Fibroblast of lung (primary cell): ENCODE measurements at places on chromosomes 13 and 19.

GRCh38 chr13:62910541-62911060 lies 1495.0 kb upstream of the PCDH20 start:
- no peak for DNase-seq

- peak; percentile 30 for DNase-seq
Measured at GRCh38 chr13:109918179-109918711, 131.9 kb upstream of the IRS2 start.

GRCh38 chr13:102183509-102184182 lies 218.2 kb downstream of the FGF14 start:
- no peak for DNase-seq

GRCh38 chr19:2394442-2395292 lies 32.7 kb downstream of the TIMM13 start:
- DNase-seq: no peak

DNA sequence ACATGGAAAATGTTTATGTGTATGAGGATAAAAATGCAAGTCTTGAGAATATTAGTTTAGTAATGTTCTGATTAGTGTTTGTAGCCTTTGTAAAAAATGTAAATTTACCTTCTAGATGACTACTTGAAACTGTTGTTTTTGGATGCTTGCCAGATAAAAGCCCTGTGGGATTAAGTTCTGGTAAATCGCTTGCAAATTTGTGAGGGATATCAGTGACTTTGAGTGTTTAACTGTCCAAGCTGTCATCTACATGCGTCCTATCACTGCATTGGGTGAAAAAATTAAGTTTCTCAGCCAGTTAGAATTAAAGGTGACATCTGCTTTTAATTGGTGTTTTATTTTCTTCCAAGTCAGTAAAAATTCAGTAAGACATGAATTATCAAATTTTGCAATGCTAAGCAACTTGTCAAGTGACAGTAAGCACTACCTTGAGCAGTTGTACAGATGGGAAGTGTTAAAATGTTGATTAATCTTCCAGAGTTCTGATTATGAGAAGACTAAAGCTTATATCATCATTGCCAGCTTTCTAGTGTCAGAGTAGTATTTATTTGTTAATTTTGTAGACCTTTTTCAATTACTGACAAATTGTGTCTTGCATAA lies 88.0 kb downstream of the PCCA start:
- DNase-seq: peak; percentile 56

GRCh38 chr19:8209462-8210378 lies 550 bp downstream of the CERS4 start:
- DNase-seq: peak; percentile 23

DNA sequence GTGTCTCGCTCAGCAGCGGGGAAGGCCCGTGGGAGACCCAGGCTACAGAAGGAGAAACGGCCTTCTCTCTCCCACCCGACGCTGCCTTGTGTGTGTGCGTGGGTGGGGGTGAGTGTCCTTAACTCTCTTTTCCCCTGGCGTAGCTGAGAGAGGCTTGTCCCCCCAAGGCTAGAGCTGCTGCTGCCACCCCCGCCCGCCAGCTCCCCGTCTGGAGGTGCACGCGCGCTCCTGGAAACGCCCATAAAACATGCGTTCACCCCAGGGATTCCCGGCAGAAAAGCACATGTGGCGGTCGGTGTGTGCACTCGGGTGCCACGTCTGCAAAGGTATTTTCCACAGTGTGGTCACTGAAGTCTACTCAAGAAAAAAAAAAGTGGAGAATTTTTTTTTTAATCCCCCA lies 36.1 kb downstream of the GADD45B start:
- DNase-seq: no peak

GRCh38 chr13:66137384-66137783 lies 1092.8 kb downstream of the PCDH9 start:
- DNase-seq: no peak

- no peak for DNase-seq
Measured at GRCh38 chr13:80386002-80386401, 45.1 kb upstream of the SPRY2 start.

DNA sequence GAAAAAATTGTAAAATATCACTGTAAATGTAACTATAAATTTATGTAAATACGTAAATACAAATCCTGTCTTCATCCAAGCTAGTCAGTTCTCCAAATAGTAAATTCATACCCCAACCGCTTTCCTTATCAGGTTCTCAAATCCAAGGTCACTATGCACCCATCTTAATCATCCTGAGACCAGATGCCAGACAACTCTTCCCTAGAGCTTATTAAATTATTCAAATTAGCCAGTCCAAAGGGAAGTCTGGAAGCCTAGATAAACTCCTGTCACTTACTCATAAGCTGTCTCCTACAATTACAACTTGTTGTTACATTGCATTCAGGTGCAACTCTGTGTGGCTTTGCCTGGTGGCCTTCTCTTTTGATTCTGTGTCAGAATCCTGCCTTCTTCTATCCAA lies 836.1 kb upstream of the PCDH20 start:
- no peak for DNase-seq
